Endodermal cell (in vitro differentiated cells): ENCODE measurements at places on chromosomes 6 and 20.
A peak's percentile ranks its signal among the peaks of the same experiment; 100 is the strongest.

DNA sequence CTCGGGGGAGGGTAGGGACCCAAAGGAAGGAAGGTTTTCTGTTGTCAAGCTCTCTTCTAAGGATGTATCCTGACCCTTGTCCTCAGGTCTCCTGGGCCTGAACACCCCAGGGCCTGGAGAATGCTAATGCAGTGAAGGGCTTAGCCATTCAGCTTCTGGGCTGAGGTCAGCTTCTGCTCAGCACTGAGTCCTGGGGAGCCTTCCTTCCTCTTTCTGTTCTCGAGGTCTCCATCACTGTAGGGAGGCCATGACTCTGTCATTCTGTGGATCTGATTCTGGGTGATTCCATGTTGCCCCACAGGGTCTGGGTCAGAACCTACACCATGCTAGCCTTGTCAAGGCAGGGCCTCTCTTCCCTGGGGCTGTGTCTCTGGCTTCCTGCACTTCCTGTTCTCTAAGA lies 712.7 kb downstream of the DHX35 start:
- no peaks in the 10 kb centered on the region for H3K27me3 ChIP-seq
- DNase-seq, result no peak
- H3K4me3 ChIP-seq, result no peak overlapping the region
- no peaks in the 10 kb centered on the region for H3K4me1 ChIP-seq

- no peak overlapping the region for H3K27ac ChIP-seq
- H3K36me3 ChIP-seq, result no peaks in the 10 kb centered on the region
- H3K27me3 ChIP-seq, result peaks cover 57% of the 10 kb centered on the region
Measured at GRCh38 chr20:63099456-63100173, 92.9 kb upstream of the BHLHE23 start.

GRCh38 chr6:46900266-46900665 lies 21.5 kb downstream of the ADGRF5 start:
- no peak overlapping the region for H3K27ac ChIP-seq
- H3K36me3 ChIP-seq, result no peaks in the 10 kb centered on the region
- no peak for DNase-seq
- H3K4me3 ChIP-seq, result no peak overlapping the region

- no peak overlapping the region for H3K27ac ChIP-seq
- no peak for DNase-seq
- no peaks in the 10 kb centered on the region for H3K4me1 ChIP-seq
- peaks cover 90% of the 10 kb centered on the region for H3K36me3 ChIP-seq
Measured at GRCh38 chr6:157927011-157927410, 54.7 kb upstream of the SYNJ2 start.

GRCh38 chr6:33823806-33824205 lies 20.0 kb upstream of the MLN start:
- peaks cover 8% of the 10 kb centered on the region for H3K4me1 ChIP-seq
- H3K27ac ChIP-seq, result no peak overlapping the region
- H3K36me3 ChIP-seq, result no peaks in the 10 kb centered on the region
- H3K4me3 ChIP-seq, result no peak overlapping the region
- no peaks in the 10 kb centered on the region for H3K27me3 ChIP-seq
- no peak for DNase-seq

- no peaks in the 10 kb centered on the region for H3K27me3 ChIP-seq
- H3K4me3 ChIP-seq, result no peak overlapping the region
- no peak for DNase-seq
- no peaks in the 10 kb centered on the region for H3K4me1 ChIP-seq
- H3K36me3 ChIP-seq, result peaks cover 82% of the 10 kb centered on the region
Measured at GRCh38 chr6:44113414-44113813, 13.8 kb downstream of the MRPL14 start.

DNA sequence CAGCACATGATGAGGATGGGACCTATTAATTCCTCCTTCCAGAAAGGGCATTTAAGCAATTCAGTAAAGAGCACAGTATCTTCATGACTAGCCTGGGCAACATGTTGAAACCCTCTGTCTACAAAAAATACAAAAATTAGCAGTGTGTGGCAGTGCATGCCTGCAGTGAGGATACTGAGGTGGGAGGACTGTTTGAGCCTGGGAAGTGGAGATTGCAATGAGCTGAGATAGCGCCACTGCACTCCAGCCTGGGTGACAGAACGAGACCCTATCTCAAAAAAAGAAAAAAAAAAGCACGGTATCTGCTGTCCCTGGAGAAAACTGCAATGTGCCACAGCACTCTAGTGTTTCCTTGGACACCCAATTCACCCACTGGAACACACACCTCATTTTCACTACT lies 18.4 kb downstream of the SAMD3 start:
- peaks cover 8% of the 10 kb centered on the region for H3K4me1 ChIP-seq
- no peak overlapping the region for H3K27ac ChIP-seq
- H3K27me3 ChIP-seq, result no peaks in the 10 kb centered on the region
- no peak for DNase-seq
- H3K4me3 ChIP-seq, result no peak overlapping the region

DNA sequence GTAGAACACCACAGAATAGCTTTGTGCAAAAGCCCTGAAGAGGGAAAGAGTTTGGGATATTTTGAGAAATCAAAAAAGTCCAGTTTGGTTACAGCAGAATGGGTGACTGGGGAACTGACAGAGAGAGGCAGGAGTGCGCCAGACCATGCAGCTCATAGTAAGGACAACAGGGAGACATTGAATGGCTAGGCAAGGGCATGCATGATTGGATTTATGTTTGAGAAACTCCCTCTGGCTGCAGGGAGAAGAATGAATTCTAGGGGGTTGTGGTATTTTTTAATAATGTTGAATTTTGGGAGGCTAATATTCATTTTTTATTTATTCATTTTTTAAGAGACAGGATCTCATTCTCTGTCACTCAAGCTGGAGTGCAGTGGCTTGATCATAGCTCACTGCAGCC lies 49.9 kb downstream of the TGM2 start:
- no peak overlapping the region for H3K27ac ChIP-seq
- no peaks in the 10 kb centered on the region for H3K36me3 ChIP-seq
- no peaks in the 10 kb centered on the region for H3K27me3 ChIP-seq
- DNase-seq, result peak; percentile 13
- H3K4me1 ChIP-seq, result no peaks in the 10 kb centered on the region
- no peak overlapping the region for H3K4me3 ChIP-seq

GRCh38 chr6:143337201-143337949 lies 113.1 kb downstream of the ADAT2 start:
- no peak overlapping the region for H3K27ac ChIP-seq
- H3K36me3 ChIP-seq, result no peaks in the 10 kb centered on the region
- peak; percentile 97 for DNase-seq
- no peaks in the 10 kb centered on the region for H3K27me3 ChIP-seq
- no peaks in the 10 kb centered on the region for H3K4me1 ChIP-seq

GRCh38 chr6:45148711-45149341 lies 179.3 kb upstream of the RUNX2 start:
- no peaks in the 10 kb centered on the region for H3K4me1 ChIP-seq
- no peak overlapping the region for H3K4me3 ChIP-seq
- DNase-seq, result no peak
- no peaks in the 10 kb centered on the region for H3K36me3 ChIP-seq

DNA sequence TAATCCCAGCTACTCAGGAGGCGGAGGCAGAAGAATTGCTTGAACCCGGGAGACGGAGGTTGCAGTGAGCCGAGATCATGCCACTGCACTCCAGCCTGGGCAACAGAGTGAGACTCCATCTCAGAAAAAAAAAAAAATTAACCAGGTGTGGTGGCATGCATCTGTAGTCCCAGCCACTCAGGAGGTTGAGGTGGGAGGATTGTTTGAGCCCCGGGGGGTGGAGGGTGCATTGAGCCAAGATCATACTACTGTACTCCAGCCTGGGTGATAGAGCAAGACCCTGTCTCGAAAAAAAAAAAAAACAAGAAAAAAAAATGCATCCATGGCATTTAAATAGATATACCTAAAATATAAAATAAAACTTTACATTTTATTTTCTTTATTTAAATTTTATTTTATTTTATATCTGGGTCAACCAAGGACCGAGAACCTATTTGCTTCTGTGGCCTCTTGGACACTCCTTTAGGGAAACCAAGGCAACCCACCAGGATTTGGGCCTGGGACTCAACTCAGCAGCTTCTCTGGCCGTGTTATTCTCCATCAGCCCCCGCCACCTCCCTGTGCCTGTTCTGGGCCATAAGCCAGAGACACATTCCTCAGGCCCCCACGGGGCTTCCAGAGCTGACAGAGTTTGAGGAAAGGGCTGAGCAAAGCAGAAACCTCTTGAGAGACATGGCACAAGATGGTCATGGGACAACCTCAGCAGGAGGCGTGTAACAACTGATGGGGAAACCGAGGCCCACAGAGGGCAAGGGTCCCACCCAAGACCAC lies 6.2 kb downstream of the SNTA1 start:
- H3K27me3 ChIP-seq, result peaks cover 9% of the 10 kb centered on the region
- no peak overlapping the region for H3K4me3 ChIP-seq
